ENCODE measurements at places on chromosomes 16 and 17.

GRCh38 chr16:62249069-62249468 is 212.8 kb upstream of the CDH8 start:
- no peak for DNase-seq

DNA sequence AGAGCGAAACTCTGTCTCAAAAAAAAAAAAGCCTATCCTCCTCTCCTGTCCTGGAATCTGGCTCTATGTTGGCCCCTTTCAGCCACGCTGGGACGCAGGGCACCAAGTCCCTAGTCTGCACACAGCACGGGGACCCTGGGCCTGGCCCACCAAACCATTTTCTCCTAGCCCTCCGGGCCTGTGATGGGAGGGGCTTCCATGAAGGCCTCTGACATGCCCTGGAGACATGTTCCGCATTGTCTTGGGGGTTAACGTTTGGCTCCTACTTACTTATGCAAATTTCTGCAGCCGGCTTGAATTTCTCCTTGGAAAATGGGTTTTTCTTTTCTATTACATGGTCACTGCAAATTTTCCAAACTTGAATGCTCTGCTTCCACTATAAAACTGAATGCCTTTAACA is 12.6 kb upstream of the GPT2 start:
- no peak for DNase-seq

DNA sequence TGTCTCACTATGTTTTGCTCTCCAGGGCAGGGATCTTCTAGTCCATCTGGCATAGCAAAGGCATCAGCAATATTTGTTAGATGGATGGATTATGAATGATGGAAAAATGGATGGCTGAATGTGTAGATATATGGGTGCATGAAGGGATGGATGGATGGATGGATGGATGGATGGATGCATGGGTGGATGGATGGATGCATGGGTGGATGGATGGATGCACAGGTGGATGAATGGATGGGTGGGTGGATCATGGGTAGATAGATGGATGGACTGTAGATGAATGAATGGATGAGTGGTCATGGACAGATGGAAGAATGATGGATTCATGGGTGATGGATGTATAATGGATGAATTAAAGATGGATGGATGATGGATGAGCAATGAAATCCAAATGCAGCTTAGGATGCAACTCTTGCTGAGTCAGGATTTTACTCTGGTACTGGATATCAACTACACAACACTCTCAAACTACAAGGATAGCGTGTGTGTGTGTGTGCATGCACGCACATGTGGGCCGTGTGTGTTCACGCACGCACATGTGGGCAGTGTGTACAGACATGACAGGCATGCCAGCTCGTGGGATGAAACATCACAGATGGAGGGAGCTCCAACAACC is 34.0 kb downstream of the GSG1L start:
- DNase-seq, result no peak

- DNase-seq, result no peak
Observed at GRCh38 chr16:56357765-56358322, 67.5 kb downstream of the AMFR start.

DNA sequence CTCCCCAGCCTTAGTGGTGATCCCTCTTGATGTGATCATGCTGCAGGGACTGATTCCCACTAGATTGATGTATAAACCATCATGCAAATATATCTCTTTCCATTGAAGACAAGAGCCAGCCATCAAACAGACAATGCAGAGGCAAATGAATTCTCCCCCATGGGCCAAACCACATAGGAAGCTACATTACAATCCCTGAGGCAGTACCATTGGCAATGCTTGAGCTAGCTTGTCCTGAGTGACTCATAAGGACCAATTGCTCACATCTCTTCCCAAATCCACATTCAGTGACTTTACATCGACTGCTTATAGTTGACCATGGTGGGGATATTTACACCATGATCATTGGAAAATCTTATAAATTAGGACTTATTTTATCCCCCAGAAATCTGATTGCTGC is 242.2 kb downstream of the SHISA9 start:
- no peak for DNase-seq

GRCh38 chr16:78783570-78784079 is 684.2 kb downstream of the WWOX start:
- no peak for DNase-seq

DNA sequence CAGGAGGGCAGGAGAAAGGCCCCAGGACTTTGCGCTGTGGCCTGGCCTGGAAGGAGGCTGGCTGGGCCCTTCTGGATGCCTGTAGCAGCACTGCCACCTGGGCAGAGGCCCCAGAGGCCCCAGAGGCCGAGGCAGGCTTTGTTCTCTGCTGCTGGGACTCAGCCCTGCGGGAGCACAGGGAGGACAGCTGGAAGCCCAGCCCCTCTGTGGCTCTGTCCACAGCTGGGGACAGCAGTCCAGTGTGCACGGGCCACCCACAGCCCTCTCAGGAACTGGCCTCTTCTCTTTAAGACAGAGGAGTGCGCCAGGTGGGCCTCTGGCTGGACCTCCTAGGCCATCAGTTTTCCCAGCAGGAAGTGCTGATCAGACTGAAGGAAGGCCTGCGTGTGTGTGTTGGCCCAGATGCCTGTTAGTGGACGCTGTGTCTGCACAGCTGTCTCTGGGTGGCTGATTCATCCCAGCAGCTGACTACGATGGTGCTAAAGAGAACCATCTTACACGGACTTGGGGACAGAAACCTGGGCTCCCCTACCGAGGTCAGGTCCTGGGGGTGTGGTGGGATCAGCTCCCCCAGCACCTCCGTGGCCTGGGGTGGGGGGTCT is 26.9 kb upstream of the ZNF750 start:
- DNase-seq, result no peak

DNA sequence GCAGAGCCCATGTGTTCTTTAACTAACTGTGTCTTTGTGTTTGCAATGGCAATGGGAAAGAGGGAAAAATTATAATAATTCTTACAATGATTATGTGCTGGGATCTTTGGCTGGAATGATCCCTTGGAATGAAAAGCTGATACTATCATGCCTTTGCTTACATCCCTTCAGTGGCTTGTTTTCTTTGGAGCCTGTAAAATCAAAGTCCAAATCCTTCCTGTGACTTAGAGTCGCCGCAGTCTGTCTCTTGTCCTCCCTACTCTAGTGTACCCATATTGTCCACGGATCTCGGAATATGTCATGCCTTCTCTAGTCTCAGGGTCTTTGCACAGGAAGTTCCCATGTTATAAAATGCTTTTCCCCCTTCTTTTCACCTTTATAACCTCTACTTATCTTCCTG is 111.7 kb upstream of the MAF start:
- DNase-seq, result no peak
